HL-60 (cell line): ENCODE measurements at places on chromosomes 7 and 10.

GRCh38 chr10:104941662-104942061 is 300.6 kb downstream of the SORCS3 start:
- no peak for DNase-seq

DNA sequence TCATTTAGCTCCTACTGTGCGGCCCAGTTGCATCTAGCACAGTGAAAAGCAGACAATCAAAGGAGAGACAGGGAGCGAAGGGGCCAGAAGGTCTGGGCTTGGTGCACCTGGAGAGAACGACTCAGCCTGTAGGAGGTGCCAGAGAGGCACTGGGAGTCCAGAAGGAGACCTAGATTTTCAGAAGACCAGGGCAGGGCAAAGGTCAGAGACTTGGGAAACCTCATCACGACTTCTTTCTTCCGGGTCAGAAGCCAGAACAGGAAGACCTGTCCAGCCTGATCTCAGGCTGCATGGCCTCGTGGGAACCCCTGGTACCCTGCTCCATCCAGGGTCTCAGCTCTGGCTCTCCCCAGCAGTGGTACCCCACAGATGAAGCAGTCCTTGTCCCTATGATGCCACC is 5.2 kb downstream of the AGAP3 start:
- DNase-seq = peak; percentile 39

GRCh38 chr10:69503896-69504265 is 52.6 kb downstream of the TSPAN15 start:
- DNase-seq = no peak

DNA sequence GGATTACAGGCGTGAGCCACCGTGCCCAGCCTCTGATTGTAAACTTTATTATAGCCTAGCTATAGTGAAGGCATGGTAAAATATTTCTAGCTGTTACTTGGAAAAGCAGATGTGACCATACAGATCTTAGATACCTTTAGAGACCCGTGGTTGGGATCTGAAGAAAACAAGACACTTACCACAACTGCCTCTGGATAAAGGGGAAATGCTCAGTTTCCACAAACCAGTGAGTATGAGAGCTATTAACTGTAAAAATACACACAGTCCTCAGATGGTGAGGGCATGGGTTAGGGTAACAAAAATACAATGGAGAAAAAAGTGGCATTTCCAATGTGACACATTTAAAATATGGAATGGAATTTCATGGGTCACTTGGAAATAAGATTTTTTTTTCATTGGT is 63.0 kb downstream of the ZNF438 start:
- DNase-seq = no peak

GRCh38 chr7:135685306-135686084 is 23.2 kb downstream of the STMP1 start:
- DNase-seq = no peak

DNA sequence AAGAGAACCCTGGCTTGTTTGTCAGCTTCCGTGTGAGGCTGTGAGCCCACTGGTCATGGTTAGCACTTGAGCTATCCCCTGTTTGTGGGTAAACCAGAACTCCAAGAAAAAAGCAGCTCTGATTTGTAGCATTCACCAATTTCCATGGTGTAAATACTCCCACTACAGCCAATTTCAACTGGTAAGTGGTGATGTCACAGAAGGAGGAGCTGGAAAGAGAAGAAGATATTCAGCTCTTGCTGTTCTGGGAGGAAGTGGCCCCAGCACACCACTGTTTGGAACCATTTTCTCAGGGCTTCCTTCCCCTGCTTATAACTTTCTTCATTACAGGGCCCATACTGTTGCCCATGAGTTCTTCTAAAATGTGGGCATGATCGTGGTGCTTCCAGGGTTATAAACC is 500.1 kb upstream of the ZMIZ1 start:
- no peak for DNase-seq

DNA sequence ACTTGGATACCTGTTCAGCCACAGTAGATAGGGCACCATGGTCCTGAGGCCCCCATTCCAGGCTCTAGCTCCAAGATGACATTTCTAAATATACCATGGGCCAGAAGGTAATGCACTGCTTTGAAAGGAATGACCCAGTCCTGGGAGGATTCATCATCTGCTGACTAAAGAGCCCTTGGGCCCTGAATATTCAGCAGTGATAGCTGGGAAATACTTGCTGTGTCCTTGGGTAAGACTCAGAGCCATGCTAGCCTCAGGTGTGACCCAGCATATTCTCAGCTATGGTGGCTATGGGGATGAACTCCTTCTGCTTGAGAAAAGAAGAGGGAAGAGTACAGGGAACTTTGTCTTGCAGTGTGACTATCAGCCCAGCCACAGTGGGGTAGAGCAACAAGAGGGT is 21.3 kb upstream of the AGR2 start:
- no peak for DNase-seq

DNA sequence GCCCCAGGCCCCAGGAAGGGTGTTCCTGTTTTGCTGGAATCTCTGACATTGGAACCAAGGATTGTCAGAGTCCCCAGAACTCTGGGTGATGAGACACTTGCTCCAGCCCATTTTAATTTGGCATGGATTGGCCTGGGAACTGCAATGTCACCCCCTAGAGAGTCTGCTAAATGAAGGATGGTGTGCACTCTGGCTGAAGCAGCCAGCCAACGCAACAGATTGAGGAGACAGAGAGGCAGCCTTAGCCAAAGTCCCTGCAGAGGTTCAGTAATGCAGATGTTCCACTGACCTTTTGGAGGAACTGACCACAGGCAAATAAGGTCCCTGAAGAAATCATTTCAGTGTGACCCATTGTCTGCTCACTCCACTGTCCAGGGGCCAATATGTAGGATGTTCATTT is 13.4 kb downstream of the LRRC18 start:
- no peak for DNase-seq

DNA sequence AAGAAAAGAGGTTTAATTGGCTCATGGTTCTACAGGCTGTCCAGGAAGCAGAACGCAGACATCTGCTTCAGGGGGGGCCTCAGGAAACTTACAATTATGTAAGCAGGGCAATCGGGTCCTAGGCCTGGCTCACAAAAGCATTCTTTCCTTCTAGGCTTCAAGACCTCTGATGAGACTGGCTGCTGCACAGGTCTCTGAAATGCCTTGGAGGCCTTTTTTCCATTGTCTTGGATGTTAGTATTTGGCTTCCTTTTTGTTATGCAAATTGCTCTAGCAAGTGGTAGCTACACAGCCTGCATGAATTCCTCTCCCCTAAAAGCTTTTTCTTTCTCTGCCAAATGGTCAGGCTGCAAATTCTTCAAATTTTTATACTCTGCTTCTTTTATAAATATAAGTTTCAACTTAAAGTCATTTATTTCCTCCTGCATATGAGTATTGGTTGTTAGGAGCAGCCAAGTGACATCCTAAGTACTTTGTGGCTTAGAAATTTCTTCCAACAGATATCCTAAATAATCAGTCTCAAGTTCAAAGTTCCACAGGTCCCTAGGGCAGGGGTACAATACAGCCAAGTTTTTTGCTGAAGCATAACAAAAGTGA is 83.1 kb upstream of the SEMA3A start:
- no peak for DNase-seq

GRCh38 chr7:22387583-22387982 is 30.6 kb upstream of the RAPGEF5 start:
- no peak for DNase-seq

DNA sequence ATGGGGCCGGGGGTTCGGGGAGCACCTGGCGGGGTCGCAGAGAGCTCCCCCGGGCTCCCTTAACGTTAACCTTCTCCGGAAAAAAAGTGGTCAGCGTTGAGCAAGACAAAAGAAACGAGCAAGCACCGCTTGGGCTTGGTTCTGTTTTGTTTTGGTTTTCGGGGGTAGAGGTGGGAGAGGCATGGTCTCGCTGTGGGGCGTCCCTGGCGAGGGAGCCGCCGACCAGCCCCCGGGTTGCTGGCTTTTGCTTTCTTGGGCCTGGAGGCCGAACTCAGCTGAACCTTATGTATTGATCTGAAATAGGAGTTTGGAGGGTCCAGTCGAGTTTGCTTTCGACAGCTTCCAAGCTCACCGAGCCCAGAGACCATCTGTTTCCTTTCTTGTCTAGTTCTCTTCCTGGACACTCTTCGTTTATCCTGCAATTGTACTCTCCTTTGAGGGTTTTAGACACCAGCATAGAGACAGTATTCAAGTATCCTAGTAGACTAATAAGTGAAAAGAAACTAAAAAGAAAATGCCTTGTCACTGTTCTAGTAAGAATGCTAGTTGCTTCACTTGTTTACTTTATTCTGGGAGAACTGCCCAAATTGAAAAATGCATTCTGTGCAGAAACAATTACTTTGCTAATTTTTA is 980 bp downstream of the FHIP2A start:
- DNase-seq = no peak

GRCh38 chr10:129953119-129954051 is 10.7 kb downstream of the EBF3 start:
- no peak for DNase-seq

- DNase-seq = no peak
Observed at GRCh38 chr10:5356302-5356763, 8.4 kb upstream of the UCN3 start.

DNA sequence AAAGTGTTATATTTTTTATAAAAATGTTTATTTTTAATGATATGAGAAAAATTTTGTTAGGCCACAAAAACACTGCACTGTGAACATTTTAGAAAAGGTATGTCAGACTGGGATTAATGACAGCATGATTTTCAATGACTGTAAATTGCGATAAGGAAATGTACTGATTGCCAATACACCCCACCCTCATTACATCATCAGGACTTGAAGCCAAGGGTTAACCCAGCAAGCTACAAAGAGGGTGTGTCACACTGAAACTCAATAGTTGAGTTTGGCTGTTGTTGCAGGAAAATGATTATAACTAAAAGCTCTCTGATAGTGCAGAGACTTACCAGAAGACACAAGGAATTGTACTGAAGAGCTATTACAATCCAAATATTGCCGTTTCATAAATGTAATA is 64.8 kb upstream of the CAPZA2 start:
- no peak for DNase-seq

- no peak for DNase-seq
Observed at GRCh38 chr10:61554925-61555324, 101.7 kb upstream of the TMEM26 start.

GRCh38 chr7:127798769-127799372 is 146.9 kb downstream of the SND1 start:
- DNase-seq = no peak

DNA sequence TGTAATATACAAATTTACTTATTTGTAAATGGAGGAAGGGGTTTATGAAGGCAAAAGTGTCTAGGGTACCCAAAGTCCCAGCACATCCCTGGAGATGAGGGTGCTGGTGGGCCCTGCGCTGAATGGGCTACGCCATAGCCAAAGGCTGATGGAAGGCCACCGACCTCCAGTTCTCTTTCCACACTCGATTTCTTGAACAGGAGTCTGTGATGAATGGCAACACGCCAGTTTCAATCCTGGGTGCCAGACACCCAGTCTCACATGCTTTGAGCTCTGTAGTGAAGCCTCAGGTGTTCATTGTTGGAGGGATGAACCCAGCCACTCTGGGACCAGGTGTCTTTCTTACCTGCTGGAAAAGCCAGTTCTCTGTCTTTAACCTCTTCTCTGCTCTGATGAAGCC is 752 bp downstream of the LRMDA start:
- no peak for DNase-seq

DNA sequence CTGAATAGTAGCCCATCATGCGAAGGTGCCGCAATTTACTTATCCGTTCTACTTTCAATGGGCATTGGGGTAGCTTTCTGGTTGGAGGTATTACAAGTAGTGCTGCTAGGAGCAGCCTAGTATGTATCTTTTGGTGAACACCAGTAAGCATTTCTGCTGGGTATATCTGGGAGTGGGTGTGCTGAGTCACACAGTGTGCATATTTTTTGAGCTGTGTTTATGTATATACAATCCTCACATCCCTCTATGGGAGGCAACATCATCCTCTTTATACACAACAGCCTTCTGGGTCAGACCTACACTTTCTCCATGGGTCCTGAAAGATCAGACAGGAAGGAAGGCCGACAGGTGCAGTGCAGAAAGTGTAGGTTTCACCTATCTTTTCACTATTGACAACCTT is 36.3 kb downstream of the PYROXD2 start:
- no peak for DNase-seq

GRCh38 chr10:124088915-124089314 is 4.5 kb downstream of the CHST15 start:
- no peak for DNase-seq

- peak; percentile 81 for DNase-seq
Observed at GRCh38 chr7:118311121-118311836, 86.8 kb downstream of the ANKRD7 start.

- no peak for DNase-seq
Observed at GRCh38 chr7:21939858-21940372, 5.8 kb downstream of the CDCA7L start.

GRCh38 chr7:149872419-149873073 is 1.2 kb upstream of the ATP6V0E2 start:
- DNase-seq = peak; percentile 63

DNA sequence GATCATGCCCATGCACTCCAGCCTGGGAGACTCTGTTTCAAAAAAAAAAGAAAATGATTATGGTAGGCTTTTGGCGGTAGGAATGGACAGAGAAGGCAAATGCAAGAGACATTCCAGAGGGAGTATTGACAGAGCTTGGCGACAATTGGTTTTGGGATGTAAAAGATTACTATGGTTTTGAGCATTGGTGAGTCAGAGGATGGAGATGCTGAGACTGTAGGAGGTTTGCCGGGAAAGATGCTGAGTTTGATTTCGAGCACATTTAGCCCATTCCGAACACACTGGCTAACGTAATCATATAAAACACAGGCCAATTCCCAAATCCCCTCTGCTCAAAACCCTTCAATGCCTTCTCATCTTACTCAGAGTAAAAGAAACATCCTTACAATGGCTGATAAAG is 161.6 kb upstream of the MKLN1 start:
- DNase-seq = no peak

- DNase-seq = peak; percentile 27
Observed at GRCh38 chr7:121006711-121007315, 18.3 kb downstream of the CPED1 start.

- peak; percentile 1 for DNase-seq
Observed at GRCh38 chr10:55500931-55501559, 700.0 kb upstream of the PCDH15 start.

GRCh38 chr7:95440394-95441038 is 5.7 kb upstream of the PON2 start:
- DNase-seq = no peak

GRCh38 chr10:17984056-17984455 is 32.3 kb downstream of the SLC39A12 start:
- no peak for DNase-seq

DNA sequence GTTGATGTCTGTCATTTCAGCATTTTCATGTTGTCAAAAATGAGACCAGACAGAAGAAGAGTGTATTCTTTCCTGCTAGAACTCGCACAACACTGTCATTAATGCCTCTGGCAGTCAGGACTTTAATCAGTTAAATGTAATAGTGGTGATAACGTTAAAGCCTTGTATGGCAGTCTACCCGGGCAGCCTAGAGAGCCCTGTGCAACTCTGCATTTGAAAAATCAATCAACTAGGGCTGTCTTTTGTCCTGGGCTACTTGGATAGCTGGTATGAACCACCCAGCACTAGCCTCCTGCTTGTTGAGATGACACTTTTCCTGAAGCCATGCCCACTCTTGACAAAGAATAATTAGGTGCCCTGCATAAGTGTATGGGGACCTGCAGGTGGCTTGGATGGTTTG is 19.8 kb downstream of the MGMT start:
- DNase-seq = no peak
